ENCODE measurements at places on chromosomes 2 and 18.

- no peaks in the 10 kb centered on the region for H3K4me1 ChIP-seq
- H3K27me3 ChIP-seq: peaks cover 76% of the 10 kb centered on the region
- H3K27ac ChIP-seq: no peak overlapping the region
- H3K4me3 ChIP-seq: no peak overlapping the region
Observed at GRCh38 chr2:866009-866680, 84.5 kb upstream of the SNTG2 start.

DNA sequence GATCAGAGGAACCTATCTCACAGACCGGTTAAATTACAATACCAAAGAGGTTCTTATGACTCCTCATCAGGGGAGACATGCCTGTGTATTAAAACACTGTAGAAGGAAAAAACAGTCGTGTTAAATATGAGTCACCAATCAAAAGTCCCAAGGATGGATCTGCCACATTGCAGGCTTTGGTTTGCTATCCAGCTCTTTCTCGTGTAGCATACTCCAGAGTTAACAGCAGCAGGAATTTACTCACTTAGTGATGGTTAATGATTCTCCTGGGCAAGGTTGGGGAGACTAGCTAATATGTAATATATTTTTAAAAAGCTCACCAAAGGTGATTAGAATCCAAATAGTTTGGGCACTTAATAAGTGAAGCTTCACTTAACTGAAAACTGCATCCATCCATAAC is 109.7 kb downstream of the MBD5 start:
- no peak overlapping the region for H3K4me3 ChIP-seq
- no peaks in the 10 kb centered on the region for H3K27me3 ChIP-seq
- no peaks in the 10 kb centered on the region for H3K4me1 ChIP-seq
- H3K36me3 ChIP-seq: no peaks in the 10 kb centered on the region
- DNase-seq: no peak
- no peak overlapping the region for H3K27ac ChIP-seq

GRCh38 chr18:47871288-47871687 is 59.2 kb downstream of the SMAD2 start:
- DNase-seq: no peak
- H3K27me3 ChIP-seq: no peaks in the 10 kb centered on the region
- peaks cover 15% of the 10 kb centered on the region for H3K4me1 ChIP-seq
- H3K27ac ChIP-seq: no peak overlapping the region
- no peak overlapping the region for H3K4me3 ChIP-seq
- peaks cover 22% of the 10 kb centered on the region for H3K36me3 ChIP-seq

DNA sequence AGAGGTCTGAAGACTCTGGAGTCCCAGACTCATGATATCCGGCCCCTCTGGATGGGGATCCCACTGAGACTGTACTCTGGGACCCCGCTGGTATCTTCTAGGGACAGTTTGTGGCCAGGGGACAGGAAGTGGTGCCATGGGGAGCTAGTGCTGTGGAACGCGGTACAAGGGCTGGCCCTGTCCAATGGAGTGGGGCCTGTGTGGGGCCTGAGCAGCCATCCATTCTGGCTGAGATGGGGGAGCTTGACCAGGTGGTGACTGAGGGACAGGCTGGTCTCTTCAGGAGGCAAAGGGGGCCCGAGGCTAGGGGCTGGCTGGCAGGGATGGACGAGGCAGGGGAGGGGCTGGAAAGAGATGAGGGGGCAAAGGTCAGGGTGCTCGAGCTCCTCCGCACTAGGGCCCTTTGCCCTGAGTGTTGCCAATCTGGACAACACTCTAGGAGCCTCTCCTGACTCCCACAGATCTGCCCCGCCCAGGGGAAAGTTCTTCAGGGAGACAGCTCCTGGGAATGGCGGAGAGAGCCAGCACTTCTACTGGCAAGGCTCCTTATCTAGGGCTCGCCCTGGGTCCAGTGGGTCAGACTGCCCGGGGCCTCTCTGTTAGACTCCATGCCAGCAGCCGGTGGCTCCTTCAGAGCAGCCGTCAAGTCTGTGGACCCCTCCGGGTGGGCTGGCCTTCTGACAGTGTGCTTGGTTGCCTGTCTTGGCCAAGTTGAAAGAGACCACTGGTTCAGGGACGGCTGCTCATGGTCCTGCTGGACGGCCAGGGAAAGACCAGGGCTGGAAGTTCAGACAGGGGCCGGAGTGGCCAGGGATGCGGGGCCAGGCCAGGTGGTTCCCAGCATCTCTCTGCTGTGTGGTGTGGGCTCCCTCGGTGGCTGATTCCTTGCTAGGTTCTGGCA is 12.3 kb downstream of the MALL start:
- H3K27ac ChIP-seq: peak overlapping the region; percentile 100
- H3K36me3 ChIP-seq: peaks cover 11% of the 10 kb centered on the region
- H3K27me3 ChIP-seq: no peaks in the 10 kb centered on the region
- H3K4me1 ChIP-seq: peaks cover 93% of the 10 kb centered on the region

All from PC-9 (cell line).